ENCODE measurements at places on chromosomes 7 and 10.

GRCh38 chr10:48802611-48803071 lies 118.0 kb downstream of the WDFY4 start:
- DNase-seq: no peak

DNA sequence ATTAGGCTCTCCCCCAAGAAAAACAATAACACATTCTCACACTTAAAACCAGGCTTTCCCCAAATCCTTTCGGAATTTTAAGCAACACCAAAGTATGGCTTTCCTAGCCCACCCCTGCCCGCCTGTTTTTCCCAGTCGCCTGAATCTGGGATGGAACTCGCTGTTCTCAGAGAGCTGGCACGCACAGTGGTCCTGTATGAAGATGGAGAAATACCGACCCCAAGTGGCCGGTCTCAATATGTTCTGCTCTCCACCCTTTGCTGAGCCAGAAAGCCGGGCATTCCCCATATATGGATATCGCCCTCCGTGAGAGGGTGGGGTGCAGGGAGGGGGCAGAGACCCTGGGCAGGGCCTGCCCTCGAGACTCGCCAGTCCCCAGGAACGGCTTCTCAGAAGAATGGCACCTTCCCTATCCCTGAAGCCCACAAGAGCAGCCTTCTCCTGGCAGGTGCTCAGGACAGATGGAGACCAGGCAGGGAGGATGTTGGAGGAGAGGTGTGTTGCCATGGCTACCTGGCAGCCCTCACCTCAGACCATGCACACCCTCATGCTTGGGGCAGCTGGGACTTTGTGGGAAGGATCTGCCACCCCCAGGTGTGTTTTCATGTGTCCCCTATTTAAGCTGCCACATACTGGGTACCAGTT lies 3.4 kb downstream of the TACR2 start:
- DNase-seq: peak; percentile 36

- DNase-seq: no peak
These were observed 10.1 kb downstream of the ADD3 start for GRCh38 chr10:110017907-110018306.

- no peak for DNase-seq
These were observed 1.5 kb downstream of the SCART1 start for GRCh38 chr10:133455196-133455595.

GRCh38 chr10:73581918-73582317 lies 9.2 kb downstream of the USP54 start:
- no peak for DNase-seq

DNA sequence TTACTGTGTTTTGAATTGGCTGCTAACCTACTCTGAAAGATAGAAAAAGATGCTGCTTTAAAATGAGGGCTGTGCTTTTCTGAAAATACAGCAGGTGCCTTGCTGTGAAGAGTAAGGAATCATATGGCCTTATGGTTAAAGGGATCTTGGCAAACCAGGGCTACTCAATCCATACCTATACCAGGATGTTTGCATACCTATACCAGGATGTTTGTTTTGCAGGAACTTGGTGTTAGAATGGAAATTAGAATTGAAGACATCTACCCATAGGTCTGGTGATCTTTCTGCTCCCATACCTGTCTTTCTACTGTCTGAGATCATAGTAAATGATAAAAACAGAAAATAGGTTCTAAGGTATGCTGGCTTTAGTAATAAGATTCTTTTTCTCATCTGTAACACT lies 200.2 kb upstream of the C7orf33 start:
- DNase-seq: no peak

DNA sequence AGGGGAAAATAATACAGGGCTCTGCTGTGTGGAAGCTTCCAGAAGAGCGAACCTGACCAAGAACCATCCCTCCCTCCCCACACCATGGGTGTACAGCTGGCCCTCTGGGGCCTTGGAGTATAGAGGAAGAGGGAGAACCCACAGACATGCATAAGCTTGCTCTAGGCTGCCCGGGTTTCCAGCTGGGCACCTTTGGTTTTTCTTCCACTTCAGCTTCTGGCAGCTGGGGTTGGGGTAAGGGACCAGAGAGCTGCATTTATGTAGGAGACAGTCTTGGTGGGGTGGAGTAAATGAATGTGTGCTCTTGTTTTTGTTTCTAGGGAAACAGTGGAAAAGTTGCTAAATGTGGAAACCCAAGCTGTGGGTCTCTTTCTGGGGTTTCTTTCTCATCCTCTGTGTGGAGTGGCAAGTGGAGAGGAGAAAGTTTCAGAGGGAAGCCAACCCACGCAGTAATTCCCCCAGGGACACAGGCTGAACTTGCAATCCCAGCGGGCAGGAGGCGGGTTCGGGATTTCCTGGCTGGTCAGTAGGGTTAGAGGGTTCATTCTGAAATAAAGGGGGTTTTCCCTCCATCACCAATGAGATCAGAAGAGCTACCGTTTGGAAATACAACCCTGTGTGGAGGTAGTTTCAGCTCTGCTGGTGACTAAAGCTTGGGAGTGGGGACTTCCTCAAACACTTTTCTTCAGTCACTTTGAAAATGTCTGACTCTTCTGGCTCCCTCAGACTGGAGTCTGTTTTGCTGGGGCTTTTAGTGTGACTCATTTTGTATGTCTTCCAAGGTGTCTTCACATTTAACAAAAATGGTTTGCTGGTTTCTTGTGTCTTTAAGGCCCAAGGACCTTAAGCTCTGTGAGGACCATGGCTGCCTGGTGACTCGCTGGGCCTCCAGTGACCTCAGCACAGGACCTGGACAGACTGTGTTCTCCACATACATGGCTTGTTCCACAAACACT lies 22.2 kb upstream of the SRGN start:
- DNase-seq: peak; percentile 31

- no peak for DNase-seq
These were observed 2.8 kb downstream of the SEC31B start for GRCh38 chr10:100516847-100517246.

GRCh38 chr10:43982250-43982649 lies 333.6 kb upstream of the ZNF32 start:
- no peak for DNase-seq

GRCh38 chr7:107506674-107507339 lies 37.0 kb downstream of the GPR22 start:
- DNase-seq: no peak

DNA sequence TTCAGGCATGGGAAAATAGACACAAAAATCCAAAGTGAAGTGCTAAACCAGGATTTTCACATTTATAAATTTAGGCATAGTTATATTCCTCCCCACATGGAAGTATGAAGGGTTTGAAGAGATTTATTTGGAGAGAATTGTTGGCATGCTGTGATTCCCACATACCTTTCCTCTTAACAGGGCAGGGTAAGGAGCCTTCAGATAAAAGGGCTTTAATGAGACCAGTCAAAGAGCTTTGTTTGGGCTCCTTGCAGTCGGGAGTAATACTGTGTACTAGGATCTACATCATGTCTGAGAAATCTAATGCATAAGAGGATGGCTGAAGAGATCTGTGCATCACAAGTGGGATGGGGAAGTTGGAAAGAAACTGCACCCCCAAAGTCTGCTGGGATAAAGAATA lies 140.8 kb upstream of the PTN start:
- no peak for DNase-seq

DNA sequence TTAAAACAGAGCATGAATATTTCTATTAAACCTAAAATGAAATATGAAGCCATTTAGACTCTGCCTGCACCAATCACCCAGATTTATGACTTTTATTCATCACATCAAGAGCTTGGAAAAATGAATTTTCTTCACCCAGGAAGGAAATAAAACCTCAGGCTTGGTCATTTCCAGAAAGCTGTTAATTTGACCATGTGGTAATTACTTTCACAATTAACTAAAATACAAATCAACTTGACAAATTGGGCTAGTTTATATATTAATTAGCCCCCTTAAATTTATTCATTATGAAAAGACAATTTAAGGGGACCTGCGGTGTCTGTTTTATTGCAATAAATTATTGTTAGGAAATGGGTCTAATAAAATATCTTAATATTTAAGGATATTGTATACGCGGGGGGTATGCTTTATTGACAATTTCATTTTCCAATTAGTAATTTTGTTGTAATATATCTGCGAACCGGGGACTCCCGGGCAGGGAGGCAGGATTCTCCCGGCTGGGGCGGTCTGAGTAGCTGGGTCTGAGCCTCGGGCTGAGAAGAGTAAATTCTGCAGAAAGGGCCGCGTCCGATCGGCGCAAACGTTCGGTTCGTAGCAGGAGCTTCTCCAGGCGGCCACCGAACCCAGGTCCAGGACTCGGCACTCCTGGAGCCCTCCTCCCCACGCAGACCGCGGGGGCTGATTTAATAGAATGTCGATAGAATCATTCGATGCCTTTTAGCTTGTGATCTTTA lies 9.4 kb upstream of the MNX1 start:
- no peak for DNase-seq

GRCh38 chr10:31017534-31018355 lies 13.9 kb downstream of the ZNF438 start:
- no peak for DNase-seq

DNA sequence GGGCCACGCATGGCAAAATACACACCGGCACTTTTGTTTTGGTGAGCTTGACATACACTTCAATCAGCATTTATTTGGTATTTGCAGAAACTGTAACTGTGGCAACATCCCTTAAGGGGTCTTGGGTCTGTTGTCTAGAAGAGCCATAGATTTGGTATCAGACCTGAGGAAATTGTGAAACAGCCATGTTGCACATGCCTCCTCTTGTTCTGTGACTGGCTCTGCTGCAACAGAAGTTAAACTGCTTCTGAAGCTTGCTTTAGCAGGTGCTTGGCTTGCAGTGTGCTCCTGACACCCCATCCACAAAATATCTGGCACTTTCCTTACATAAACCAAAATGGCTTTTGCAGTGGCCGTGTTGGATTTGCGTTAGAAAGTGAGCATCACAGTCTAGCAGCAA lies 247.3 kb downstream of the GATA3 start:
- no peak for DNase-seq

DNA sequence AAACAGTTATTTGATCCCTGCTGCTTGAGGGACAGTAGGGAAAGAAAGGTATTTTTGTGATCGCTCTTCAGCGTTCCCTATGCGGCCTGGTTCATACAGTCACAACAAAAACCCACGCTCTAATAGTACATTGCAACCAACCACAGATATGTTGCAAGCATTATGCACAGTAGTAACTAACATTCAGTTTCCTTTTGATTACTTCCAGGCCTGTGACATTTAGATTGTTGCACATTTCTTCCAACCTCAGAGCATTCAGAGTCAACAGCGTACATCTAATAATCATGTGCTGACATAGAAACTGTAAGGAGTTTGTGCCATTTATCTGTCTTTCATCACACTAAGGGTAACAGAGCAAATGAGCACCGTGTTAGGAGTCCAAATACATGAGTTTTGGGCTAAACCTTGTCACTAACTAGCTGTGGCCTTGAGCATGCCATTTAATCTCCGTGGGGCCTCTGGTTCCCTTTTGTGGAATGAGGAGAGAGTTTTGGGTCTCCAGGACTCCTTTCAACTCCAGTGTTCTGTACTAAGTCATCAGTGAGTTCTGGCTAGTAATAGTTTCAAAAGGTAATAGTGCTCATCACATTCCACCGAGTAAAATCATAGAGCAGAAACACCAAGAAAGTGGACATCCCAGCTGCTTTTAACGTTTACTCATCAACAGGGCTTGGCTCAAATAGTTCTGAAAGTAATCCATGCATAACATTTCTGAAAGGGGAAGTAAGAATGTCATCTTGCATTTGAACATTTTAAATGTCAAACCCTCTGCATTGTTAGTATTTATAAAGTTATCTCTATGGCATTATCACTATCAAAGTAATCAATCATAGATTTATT lies 99.0 kb upstream of the FZD1 start:
- DNase-seq: no peak

DNA sequence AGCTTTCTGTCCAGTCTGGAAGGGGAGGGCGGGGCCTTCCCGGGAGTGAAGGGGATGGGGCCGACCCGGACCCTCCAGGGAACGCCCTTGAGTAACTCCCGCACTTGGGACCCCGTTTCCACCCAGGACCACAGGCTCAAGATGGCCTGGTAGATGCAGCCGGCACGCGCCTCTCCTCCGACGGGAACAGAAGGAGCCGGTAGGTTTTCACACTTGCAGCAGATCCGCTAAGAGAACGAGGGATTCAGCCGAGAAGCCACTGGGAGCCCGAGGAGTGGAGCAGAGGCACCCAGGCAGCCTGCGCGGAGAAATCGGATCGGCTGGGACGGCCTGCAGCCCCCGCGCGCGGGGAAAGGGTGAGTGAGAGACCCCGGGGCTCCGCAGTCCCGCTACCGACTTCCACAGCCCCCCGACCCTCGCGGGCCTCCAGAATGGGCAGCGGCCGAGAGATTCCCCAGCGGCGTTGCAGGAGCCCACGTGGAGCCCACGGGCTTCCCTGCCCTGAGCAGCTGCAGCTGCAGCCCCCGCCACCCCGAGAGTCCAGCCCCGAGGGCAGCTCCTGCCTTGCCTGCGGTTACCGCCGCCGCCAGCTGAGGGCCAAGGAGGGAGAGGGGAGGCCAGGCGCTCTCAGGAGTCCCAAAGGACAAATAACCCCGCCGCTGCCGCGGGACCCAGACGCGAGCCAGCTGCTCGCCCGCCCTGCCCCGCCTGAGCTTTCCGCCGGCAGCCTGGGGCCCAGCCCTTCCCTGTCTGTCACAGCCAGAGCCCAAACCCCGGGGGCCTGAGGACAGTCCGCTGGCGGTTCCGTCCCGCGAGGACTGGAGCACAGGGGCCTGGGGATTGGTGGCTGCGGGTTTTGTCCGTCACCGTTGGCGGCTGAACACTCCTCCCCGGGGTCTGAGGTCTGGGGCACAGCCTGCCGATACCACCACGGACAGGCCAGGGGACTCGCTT lies 21.8 kb downstream of the IFT22 start:
- DNase-seq: no peak

- DNase-seq: no peak
These were observed 119.5 kb upstream of the UNC5B start for GRCh38 chr10:71092812-71093401.

GRCh38 chr10:122475100-122475499 lies 13.7 kb downstream of the HTRA1 start:
- DNase-seq: no peak

DNA sequence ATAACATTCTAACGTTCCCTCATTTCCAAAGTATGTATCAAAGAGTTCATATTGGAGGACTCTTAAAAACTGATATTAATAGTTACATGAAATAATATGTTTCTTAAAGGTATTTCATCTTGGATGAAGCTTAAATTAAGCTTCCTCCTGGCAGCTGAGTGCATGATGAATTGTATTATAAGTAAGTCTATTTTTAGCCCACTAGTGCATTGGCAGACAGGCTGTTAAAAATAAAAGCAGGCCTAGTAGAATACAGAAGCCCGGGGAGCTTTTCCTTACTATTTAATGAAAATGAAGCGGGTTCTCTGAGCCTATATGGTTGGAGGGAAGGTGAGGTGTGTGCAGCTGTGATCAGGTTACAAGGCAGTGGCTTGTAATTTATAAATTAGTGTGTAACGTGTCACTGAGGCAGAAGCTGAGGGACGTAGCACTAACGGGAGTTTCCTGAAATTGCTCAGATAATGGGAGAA lies 130.7 kb upstream of the KMT2E start:
- no peak for DNase-seq

DNA sequence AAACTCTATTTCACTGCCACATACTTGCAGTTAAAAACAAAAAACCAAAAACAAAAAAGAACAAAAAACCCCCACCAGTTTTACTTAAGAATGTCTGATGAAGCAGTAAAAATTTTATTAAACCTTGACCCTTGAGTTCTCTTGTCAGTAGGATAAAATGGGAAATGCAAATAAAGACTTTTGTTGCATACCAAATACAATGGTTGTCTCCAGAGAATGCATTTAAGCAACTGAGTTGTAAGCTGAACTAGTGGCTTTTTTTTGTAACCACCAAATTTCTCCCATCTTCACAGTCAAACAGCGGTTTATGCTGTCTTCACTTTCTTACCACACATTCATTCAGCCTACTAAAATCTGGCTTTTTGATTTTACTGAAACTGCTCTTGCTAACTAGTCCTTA lies 3.1 kb downstream of the SYPL1 start:
- peak; percentile 19 for DNase-seq

Measured in CD4-positive, alpha-beta T cell treated with Interleukin-21 for 1 hour (primary cell).